NCI-H345 (cell line): ENCODE measurements at places on chromosomes 7 and 10.
A peak's percentile ranks its signal among the peaks of the same experiment; 100 is the strongest.

DNA sequence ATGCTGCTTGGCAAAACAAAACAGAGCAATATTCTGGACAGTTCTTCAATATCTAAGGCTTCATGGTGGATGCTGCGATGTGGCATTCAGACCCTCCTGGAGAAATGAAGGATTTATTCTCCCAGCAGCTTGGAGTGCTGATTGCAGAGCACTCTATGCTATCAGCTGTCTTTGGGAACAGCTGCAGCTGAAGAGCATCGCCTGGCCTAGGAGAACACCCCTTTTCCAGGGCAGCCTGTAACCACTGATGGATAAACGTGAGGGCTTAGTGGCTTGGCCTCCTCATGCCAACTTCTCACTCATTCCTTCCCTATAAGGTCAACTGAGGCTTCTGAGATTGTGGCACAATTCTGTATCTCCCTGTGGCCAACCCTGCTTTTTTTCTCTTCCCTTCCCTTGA lies 638.1 kb upstream of the CNTNAP2 start:
- no peak for DNase-seq

DNA sequence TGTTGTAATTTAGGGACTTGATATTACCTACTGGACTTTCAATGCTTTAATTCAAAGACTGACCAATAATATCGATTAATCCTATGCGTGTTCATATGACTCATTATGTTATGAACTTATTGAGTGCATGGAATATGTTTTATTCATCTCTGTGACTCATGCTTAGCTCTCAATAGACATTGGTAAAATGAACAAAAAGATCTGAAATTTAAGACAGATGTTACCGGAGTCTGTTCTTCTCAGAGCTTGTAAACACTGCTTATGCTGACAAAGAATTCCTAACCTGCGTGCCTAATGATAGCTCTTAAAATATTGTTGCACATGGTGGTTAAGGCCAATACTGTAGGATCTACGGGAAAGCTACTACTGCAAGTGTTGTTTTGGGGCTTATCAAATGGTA lies 131.5 kb upstream of the ACBD5 start:
- no peak for DNase-seq

DNA sequence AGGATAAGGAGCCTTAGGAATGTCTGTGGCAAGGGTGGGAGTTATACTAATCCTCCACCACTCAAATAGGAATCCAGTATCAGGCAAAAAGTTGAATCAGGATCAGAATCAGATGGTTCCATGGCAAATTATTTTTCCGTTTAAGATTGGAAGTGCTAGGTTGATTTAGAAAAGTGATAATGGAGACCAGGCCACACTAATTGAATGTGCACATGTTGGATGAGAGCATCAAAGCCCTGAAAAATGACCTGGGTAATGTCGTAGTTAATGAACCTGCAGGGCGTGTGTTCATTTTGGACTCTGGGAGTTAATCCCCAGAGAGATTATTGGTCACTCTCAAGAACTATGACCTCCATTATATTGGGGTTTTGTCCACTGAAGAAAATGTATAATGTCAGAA lies 53.3 kb upstream of the UBN2 start:
- DNase-seq, result no peak

DNA sequence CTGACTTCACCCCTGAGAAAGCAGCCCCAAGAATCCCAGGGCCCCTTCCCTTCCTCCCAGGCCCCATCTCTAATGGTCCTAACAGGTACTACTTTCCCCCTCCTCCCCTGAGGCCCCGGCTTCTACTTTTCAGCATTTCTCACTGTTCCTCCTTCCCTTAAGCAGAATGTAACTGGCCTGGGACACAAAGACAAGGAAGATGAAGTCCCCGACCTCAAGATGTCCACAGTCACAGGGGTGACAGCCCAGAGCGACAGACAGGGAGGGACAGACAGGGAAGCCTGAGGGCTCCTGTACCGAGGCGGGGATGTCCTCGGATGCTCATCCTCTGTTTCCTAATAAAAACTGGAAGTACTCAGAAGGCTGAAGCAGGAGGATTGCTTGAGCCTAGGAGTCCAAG lies 11.6 kb downstream of the AOC1 start:
- DNase-seq, result no peak

DNA sequence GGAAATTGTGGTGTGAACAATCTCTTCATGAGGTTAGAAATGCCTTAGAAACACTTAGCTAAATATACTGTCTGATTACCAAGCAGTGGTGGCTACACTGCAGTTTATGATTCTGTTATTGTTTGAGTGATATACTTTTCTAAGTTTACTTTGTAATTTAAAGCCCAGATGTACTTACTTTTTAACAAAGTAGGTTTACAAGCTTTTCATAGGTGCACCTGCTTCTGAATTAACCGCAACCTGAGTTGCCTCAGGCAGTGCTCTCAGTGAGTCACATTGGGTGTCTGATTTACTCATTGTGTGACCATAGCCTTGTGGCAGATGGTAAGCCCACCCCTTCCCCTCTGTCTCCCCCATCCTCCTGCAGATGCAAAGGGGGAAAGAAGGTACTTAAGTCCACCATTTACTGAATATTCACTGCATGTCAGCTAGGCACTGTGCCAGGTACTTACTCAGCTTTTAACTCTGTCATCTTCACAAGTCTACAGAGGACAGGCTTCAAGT lies 9.0 kb downstream of the MTURN start:
- DNase-seq, result peak; percentile 96

GRCh38 chr10:87579563-87579962 lies 74.9 kb downstream of the MINPP1 start:
- no peak for DNase-seq

DNA sequence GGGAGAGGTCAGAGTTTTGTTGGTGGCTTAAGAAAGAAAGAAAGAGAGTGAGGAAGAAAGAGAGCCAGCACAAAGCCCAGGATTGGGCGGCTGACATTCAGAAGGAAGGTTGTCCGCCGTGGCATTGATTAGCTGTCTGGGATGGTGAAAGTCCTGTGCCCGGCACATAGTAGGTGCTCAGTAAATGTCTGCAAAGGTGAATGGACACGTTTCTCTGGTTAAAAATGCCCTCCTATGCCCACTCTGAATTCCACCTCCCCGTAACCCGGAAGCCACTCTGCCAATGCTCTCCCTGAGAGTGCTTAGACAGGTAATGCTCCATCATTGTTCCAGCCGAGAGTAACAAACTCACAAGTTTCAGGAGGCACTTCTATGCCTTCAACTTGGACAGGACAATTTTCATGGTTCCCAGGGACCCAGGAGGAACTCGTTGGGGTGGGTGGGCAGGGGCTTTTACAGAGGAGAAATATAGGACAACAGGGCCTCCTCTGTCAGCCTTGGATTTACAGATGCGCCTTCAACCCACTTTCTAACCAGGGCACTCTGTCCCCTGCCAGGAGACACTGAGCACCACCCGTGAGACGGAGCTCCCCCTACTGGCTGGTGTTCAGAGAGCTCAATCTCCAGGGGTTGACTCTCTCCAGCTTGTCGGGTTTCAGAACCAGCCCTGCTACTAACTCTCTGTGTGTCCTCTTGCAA lies 411.5 kb upstream of the ZMIZ1 start:
- peak; percentile 25 for DNase-seq
